Caki2 (cell line): ENCODE measurements at places on chromosomes 12 and 14. TPM values are rescaled to one million over a fixed set of nuclear protein-coding genes. Genes with fewer than 3 reads are reported as not detected.

Gene SLIRP
- 225 and 254 TPM in 2 replicates for total RNA-seq

- DNase-seq: no peak
These were observed 4.3 kb downstream of the NAP1L1 start for GRCh38 chr12:76080017-76080728.

GRCh38 chr12:122527478-122527944 is 462 bp downstream of the KNTC1 start:
- no peak for DNase-seq

- DNase-seq: no peak
These were observed 205.3 kb upstream of the SFSWAP start for GRCh38 chr12:131505561-131505960.

DNA sequence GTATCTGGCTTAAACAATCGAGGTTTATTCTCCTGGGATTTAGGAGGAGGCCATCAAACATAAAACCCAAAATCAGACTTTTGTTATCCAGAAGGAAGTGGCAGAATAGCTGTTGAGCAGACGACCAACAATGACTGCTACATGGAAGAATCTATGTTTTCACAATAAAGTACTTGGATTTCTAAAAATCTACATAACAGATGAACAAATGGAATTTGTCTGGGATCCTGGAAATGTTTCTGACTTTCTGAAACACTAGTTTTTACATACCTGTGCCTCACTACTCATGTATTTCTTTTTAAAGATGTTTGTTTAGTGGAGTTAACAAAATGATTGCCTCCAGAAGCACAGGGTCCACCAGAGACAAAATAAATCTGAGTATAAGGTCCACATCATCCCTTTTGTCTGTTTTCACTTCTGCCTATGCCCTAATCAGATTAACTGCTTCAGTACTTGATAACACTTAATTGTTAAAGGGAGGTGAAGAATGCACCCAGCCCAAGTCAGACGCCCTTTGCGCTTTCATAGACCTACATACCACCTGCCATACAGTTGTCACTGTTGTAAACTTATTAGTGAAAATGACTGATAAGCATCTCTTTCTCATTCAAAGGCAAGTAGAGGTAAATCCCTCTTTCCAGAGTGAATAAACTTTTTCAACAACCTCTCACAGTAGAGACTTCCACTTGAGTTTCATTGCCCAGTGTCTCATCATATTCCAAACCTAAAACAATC is 164.6 kb downstream of the EGLN3 start:
- DNase-seq: no peak
